Right ventricle myocardium inferior (tissue), 1 donor: ENCODE measurements at places on chromosomes 12 and 14. TPM values are rescaled to one million over a fixed set of nuclear protein-coding genes. Genes with fewer than 3 reads are reported as not detected.
A peak's percentile ranks its signal among the peaks of the same experiment; 100 is the strongest.

- DNase-seq = no peak
These were observed 397.7 kb downstream of the MDGA2 start for GRCh38 chr14:47277703-47278102.

DNA sequence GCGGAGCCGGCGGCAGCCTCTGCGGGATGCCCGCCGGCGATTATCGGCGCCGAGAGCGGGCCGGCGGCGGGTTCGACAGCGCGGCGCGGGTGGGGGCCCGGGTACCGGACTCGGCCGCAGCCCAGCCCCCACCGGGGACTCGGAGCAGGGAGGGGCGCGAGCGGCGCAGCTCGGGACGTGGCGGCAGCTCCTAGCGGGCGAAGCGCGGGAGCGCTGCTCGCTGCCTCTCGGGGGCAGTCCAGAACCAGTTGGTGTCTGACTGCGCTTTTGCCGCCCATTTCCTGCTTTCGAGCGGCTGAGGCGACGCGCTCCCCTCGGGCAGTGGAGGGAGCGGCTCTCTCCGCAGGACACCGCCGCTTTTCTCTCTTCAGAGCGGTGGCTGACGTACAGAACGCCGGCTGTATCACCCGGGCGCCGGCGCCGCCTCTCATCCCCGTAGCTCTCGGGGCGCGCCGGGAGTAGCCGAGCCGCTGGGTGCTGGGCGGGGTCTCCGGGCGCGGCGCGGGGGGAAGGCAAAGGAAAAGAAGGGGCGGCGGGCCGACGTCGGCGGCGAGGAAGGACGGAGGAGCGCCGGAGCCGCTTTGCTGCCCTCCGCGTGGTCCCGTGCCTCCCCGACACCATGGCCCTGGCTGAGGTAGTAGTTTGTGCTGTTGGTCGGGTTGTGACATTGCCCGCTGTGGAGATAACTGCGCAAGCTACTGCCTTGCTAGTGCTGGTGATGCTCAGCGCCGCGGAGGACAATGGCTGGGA, 136.6 kb downstream of the MON2 start:
- peak; percentile 93 for DNase-seq

GRCh38 chr12:25985316-25986175, 27.1 kb downstream of the RASSF8 start:
- no peak for DNase-seq

DNA sequence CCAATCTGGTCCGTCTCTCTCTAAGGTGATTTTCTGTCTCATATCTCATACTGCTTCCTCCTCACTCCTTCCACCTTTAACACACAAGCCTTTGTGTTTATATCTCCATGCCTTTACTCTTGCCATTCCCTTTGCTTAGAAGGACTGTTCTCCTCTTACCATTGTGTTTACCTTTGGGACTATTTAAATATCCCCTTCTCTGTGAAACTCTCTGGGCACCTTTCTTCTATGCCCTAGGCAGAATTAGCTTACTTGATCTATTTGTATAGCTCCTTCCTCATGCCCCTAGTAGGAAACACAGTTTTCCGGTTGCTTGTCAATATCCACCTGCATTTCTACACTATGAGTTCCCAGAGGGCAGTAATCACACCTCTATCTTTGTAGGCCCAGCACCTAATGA, 3.9 kb upstream of the AMHR2 start:
- DNase-seq = no peak

DNA sequence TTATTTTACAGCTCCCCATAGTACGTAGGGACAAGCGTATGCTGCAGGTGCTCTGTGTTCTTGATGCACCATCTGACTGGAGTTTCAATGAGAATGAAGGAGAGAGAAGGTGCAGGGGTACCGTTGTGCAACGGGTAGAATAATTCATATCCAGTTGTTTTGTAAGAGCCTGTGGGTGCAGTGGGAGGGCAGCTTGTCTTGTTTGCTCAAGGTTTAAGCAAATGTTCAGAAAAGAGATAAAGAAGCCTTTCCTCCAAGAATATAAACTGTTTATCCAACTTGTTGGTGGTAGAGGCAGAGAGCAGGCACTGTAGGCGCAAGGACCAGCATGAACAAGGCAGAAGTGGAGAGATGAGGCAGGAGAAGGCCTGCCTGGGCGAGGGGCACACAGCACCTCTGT, 64.2 kb downstream of the ADCK1 start:
- DNase-seq = no peak

Gene TAS2R7
- not detected for total RNA-seq
